ENCODE measurements at places on chromosomes 5 and 9. TPM values are rescaled to one million over a fixed set of nuclear protein-coding genes. Genes with fewer than 3 reads are reported as not detected.

Gene WNT8A
- not detected for total RNA-seq

GRCh38 chr9:90546200-90546599, 96.4 kb downstream of the DIRAS2 start:
- DNase-seq = peak; percentile 93

GRCh38 chr5:170426149-170426767, 37.1 kb upstream of the KCNMB1 start:
- DNase-seq = no peak

GRCh38 chr9:95101326-95101725, 216.2 kb downstream of the FANCC start:
- no peak for DNase-seq
